A172 (cell line): ENCODE measurements at places on chromosomes 2 and 18. TPM values are rescaled to one million over a fixed set of nuclear protein-coding genes. Genes with fewer than 3 reads are reported as not detected.
A peak's percentile ranks its signal among the peaks of the same experiment; 100 is the strongest.

- DNase-seq: no peak
These were observed 7.6 kb downstream of the GPATCH11 start for GRCh38 chr2:37091873-37092272.

GALNT14 gene
- total RNA-seq: not detected in 2 replicates

PROC gene
- 2.7 and 2.8 TPM in 2 replicates for total RNA-seq

DNA sequence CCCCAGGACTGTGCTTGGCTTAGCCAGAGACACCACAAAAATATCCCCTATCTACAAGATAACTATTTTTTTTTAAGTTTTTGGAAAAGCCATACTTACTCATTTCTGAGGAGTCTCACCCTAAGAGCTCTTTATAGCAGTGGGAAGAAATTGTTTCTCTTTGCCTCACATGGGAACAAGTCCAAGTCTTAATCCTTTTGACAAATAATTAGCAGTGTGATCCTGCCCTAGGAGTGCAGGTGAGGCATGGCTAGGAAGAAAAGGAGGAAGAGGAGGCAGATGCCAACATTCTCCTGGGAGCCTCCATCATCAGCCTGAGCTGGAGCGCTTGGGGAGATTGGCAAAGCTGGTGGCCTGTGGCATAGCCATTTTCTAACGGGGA lies 115.6 kb downstream of the STPG4 start:
- no peak for DNase-seq

DNA sequence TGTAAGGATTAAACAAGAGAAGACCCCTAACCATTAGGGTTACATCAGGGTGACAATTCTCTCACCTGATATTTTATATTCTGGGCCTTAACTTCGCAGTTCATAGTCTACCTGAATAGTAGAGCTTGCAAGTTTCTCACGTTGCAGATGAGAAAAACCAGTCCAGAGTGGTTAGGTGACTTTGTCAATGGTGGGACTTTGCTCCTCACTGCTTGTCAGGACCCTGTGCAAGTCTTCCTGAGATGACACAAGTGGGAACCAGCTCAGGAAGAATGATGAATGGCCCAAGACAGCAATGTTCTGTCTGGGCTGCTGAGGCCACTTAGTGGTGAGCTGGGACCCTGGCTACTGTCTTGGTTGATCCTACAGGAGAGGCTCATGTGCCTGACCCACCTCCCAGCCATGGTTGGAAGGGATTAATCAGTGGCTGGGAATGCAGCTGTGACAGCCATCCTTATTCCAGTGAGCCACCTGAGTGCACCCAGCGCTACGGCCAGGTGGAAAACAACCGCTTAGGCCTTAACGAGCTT lies 16.9 kb downstream of the LGALSL start:
- DNase-seq: no peak

FAM161A gene
- total RNA-seq: 4.0 and 4.5 TPM in 2 replicates

HTR2B gene
- total RNA-seq: 0.07 TPM in 1 of 2 replicates, not detected in the other

DNA sequence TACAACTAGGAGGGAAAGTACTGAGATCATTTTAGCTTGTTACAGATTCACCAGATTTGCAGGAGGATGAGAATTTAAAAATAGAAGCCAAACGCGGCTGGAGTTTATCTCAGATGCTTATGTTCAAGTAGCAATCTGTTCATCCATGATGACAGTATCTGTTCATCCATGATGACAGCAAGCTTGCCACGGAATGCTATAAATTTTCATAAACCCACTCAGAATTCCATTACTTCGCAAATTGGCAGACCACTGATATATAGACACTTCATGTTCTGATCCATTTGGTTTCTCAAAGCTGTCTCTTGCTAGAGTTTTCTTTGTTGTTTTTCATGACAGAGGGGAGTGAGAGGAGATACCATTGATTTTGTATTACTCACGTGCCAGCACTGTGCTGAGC lies 84.2 kb downstream of the GAREM1 start:
- DNase-seq: no peak

ATP6V1B1 gene
- total RNA-seq: 0.93 TPM in 1 of 2 replicates, not detected in the other

- no peak for DNase-seq
These were observed 177.4 kb upstream of the CWC22 start for GRCh38 chr2:180184506-180184905.

GRCh38 chr2:48144777-48145176 lies 238.5 kb upstream of the FBXO11 start:
- no peak for DNase-seq

- DNase-seq: peak; percentile 66
These were observed 49.1 kb downstream of the TMEM17 start for GRCh38 chr2:62456721-62457539.

DNA sequence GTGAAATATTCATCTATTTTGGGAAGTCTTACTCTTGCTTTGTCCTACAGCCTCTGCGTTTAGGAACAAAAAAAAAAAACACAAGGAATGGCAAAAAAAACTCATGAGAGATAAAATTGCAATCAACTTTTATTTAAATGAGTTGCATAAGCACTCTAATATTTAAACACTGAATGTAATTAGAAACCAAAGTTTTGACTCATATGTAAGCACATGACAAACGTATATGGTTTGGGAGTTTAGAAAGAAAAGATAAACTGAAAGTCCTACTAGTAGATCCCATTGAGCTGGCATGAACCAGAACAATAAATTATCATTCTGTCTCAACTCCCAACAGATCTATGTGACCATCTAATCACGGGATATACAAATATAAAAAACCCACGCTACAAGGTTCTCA lies 44.8 kb downstream of the REV1 start:
- no peak for DNase-seq

DNA sequence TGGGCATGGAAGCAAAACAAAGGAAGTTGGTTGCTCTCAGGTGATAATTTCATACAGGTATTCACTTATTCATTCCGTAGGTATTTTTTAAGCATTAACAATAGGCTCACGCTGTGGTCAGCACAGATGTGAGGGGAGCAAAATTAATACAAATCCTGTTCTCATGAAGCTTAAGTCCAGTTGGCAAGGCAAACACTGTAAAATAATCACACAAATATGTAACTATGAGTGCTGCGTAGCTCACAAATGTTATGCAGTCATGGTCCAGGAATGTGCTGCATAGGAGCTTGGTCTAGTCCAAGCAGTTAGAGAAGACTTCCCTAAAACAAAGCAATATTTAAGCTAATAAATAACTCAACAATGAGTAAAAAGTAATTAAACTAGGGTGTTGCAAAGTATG lies 23.9 kb downstream of the SP5 start:
- DNase-seq: peak; percentile 88

DNA sequence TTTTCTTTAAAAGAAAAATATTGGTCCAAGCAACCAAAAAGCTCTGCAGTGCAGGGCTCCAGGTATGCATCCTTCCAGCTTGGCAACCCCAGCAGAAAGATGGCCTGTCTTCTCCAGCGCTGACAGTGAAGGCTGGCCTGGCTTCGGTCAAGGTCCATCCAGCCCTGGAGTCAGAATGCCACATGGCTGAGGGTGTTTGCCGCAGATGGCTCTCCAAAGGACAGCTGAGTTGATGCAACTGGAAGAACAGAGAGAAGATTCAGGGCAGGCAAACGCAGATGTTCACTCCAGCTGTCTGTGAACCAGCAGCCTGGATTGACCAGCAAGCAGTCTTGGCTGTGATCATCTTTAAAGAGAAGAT lies 51.4 kb downstream of the MARCO start:
- no peak for DNase-seq

GRCh38 chr2:29110916-29111535 lies 4.2 kb upstream of the CLIP4 start:
- DNase-seq: peak; percentile 69

DTNB gene
- 7.7 and 11.1 TPM in 2 replicates for total RNA-seq

DNA sequence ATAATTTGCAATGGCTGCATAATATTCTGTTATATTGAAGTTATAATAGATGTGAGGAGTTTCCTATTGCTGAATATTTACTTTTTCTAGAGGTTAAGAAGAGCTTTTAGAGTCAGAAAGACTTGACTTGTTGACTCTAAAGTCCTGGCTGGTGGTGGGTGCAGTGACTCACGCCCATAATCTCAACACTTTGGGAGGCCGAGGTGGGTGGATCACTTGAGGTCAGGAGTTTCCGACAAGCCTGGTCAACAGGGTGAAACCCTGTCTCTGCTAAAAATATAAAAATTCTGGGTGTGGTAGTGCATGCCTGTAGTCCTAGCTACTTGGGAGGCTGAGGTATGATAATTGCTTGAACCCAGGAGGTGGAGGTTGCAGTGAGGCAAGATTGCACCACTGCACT lies 33.9 kb upstream of the ATIC start:
- DNase-seq: peak; percentile 66

SLC4A3 gene
- 10.9 and 11.4 TPM in 2 replicates for total RNA-seq

GRCh38 chr2:69945941-69946340 lies 15.5 kb downstream of the ASPRV1 start:
- DNase-seq: no peak

DNA sequence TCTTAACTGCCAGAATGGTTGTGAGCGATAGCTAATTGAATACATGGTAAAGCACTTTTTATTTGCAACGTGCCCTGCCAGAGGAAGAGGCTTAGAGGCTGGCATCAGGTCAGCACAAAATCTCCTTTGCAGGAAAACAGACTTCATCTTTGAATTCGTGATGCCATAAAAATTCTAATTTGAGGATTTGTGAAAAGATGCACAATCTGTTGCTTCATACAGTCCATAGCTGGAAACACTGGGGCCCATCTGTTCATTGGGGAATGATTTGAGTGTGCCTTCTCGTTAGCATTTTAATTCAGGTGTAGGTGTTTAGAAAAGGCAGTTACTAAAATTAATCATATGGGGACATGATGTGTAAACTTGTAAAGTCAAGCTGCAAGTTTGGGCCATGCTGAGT lies 876.0 kb downstream of the SLC4A3 start:
- DNase-seq: no peak

DNA sequence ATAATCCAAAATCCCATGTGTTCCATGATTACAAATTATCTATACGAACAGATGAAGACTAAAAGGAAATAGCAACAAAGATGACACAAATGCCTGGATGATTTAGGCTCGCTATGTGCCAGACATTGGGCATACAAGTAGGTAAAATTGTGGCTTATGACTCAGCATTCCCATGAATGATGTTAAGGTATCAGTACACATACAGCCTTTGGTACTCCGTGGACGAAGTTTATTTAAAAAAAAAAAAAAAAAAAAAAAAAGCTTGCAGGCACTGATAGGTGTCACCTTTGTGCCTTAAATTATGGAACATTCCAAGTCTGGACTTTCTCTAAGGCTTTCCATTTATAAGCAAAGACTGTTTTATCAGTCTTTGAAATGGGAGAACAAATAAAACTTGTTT lies 2.7 kb downstream of the CHAC2 start:
- DNase-seq: peak; percentile 48

DNA sequence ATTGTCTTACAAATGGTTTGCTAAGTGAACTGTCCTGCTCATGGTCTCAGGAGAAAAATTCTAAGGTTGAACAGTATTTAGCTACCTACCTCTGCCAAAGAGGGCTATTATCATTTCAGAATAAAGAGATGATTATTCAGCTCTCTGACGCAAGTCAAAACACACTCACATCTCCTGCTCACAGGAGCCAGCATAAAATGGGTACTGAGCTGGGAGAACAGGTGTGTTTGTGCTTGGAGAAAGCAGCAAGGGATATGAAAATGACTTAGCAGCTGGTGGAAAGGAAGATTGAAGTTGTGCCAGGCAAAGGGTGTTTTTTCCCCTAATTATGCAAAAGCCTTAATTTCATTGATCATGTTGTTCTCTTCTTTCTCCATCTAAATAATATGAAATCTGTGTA lies 47.3 kb upstream of the TANK start:
- DNase-seq: no peak

- DNase-seq: no peak
These were observed 56.4 kb downstream of the MAP4K4 start for GRCh38 chr2:101753720-101754490.

ST8SIA3 gene
- total RNA-seq: not detected in 2 replicates

NCKAP5 gene
- total RNA-seq: 0.07 and 3.7 TPM in 2 replicates

- DNase-seq: no peak
These were observed 37.0 kb downstream of the GCG start for GRCh38 chr2:162115076-162115475.

ABCB11 gene
- not detected in 2 replicates for total RNA-seq

DNA sequence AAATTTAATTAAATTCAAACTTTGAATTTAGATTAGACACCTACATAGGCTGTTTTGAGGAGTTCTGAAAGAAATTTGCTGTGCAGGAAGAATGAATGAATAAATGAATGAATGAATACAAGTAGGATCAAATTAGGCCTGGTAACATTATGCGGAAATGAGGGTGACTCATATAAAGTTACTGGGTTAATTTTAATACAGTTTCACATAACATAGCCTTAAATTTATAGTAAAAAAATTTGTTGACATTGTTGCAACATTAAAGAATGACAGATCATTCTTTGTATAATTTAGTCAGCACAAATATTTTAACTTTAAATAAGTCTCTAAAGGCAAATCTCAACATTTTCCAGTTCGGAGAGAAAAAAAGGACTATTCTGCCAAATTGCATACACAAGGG lies 1293.1 kb upstream of the SLC39A10 start:
- no peak for DNase-seq

- no peak for DNase-seq
These were observed 301.6 kb upstream of the GULP1 start for GRCh38 chr2:187989925-187990623.

DNA sequence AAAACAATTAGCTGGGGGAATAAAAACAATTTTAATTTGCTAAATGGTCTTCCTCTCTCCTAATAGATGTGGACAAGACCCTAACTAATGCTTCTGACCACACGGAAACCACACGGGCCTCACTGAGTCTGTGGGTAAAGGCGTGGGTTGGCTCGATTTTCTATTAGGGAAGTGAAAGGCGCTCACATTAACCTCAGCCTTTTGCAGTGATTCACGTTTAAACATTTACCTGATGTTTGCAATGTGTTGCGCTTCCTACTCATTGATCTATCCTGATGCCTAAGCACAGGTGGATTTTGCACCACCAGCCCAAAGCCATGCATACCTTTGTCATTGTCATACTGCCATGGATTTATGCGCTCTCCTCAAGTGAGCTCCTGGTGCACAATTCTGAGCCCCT lies 35.6 kb upstream of the NRP2 start:
- DNase-seq: no peak

DNA sequence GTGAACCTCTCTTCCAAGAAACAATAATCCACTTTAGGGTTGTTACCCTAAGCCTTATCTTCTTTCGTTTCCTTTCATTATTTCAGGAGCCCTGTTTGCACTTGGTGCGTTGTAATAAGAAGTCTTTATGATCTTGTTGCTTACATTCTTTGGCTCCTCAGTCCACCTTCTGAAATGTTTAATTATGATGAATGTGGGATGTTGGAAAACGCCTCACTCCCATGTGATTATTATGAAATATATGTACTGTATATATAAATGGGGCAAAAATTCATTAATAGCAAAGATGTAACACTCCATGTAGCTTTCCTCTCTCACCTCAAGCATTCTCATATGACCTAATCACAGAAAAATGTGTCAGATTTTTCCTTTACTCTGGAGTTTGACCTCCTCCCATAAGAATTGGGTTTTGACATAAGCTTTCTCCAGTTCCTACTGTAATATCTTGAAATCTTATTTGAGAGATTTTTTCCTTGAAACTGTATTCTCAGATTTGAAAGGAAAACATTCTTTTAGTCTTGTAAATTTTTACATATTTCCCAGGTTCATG lies 397.2 kb upstream of the FANCL start:
- peak; percentile 59 for DNase-seq
